Stimulated activated CD8-positive, alpha-beta memory T cell treated with anti-CD3 and anti-CD28 coated beads, Interleukin-4, amount 100 ng/mL, for 4 hours (primary cell): ENCODE measurements at places on chromosomes 6 and 20.

GRCh38 chr6:5499644-5500306 lies 238.5 kb downstream of the FARS2 start:
- DNase-seq: no peak

- DNase-seq: no peak
Observed at GRCh38 chr20:49356676-49357075, 78.8 kb upstream of the ZNFX1 start.

DNA sequence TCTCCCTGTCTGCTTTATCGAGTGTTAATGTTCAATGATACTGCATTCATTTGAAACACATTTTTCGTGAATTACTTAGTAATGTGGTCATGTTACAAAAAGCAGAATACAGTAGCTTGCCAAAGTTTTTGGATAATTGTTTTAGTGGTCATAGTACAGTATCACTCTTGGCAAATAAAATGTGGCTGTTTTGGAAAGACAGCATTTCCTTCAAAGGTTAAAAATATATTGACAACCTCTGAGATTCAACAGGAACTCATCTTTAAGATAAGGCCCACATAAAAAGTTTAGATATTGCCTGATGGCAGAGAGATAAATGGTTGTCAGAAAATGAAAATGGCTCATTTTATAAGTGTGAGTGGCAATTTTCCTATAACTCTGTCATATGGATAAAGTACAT lies 297.7 kb upstream of the MAN1A1 start:
- no peak for DNase-seq

DNA sequence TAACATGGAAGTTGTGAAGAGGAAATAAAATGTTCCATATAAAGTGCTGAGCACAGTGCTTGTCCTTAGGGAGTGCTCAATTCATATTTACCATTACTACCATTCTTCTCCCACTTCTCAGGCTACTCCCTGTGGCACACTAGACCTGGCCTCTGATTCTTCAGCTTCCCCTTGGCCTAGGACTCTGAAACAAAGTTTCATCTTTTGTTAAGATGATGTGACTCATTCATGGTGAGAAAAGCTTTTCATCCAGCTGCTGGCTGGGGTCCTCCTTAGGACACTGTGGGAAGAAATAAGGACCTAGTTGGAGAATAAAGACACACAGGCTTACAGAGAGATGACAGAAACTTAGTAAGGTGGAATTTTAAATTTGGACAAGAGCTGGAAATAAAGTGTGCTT lies 314.8 kb downstream of the CDC5L start:
- DNase-seq: no peak

GRCh38 chr6:105839266-105839665 lies 246.9 kb upstream of the PRDM1 start:
- no peak for DNase-seq

- no peak for DNase-seq
Observed at GRCh38 chr6:22313796-22314195, 17.0 kb upstream of the PRL start.

DNA sequence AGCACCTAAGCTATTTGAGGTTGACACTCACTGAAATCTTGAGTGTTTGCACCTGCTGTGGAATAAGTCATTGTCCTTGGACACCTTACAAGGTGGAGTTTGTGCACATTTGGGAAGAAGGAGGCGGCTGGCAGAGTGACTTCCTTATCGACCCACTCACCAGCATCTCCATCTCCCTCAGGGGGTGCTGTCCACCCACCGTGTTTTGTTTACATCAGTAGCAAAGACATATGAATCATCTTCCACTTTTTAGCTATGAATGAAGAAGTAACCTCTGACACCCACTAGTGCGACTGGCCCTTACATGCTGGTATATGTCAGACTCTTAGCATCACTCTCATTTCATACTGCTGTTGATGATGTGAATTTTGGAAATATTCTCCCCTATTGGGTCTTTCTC lies 119.5 kb upstream of the SGK1 start:
- DNase-seq: no peak

- DNase-seq: no peak
Observed at GRCh38 chr20:13749811-13750210, 34.9 kb downstream of the ESF1 start.

- DNase-seq: no peak
Observed at GRCh38 chr6:45566882-45567281, 189.1 kb upstream of the SUPT3H start.

GRCh38 chr6:122753688-122754056 lies 25.8 kb upstream of the FABP7 start:
- DNase-seq: no peak

GRCh38 chr20:40274912-40275533 lies 414.0 kb downstream of the MAFB start:
- DNase-seq: no peak

GRCh38 chr6:16078064-16078463 lies 50.8 kb upstream of the MYLIP start:
- no peak for DNase-seq

- DNase-seq: no peak
Observed at GRCh38 chr6:19410481-19410880, 426.7 kb upstream of the ID4 start.

GRCh38 chr20:61350500-61351250 lies 98.6 kb downstream of the CDH4 start:
- DNase-seq: no peak

DNA sequence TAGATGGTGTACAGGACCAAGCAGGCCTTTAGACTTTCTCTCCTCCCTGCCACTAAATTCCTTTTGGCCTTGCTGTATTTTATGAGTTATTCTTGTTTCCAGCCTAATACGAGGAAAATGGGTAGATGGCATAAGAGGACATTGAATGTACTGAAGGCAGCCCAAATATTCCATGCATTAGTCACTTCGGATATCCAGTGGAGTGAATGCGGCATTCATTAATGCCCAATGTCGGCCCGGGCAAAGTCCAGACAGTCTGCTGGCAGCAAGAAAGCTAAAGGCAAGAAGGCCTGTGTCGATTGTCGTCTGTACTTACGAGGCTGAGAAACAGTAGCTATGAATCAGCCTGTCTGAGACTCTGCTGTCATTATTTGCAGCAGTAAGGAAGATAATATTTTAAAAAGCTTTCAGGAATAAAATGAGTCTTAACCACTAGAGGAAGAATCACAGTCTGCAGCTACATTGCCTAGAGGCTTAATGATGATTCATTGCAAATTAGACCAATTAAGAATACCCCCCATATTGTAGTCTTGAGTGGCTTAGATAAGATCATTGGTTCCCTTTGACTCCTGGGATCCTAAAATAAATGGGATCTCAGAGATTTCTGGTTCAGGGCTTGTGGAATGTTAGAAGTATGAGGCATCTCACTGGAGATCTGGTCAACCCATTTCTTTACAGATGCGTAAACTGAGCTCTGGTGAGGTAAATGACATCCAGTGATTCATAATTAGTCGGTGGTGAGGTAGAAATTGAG lies 534.1 kb upstream of the JAG1 start:
- DNase-seq: no peak

DNA sequence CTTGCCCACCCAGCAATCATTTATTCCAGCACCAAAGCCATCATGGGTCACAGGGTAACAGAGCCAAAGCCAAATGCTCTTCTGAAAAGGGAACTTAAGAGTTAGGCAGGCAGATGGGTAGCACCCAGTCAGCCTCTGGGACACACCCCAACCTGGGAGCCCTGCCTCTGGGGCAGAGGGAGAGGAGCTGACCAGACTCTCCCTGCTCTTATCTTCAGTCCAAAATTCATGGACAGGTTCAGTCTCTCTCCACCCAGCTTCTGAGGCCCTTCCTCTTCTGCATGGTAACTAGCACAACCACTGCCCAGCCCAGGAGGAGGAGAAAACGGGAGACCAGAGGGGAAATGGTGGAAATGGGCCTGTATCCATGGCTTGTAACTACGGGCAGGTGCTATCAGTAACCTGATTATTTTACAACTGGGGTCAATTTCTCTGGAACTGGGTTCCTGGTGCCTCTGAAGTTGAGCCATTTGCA lies 105.4 kb downstream of the NOL4L start:
- DNase-seq: no peak

GRCh38 chr6:679282-679681 lies 13.7 kb downstream of the EXOC2 start:
- DNase-seq: no peak

- DNase-seq: no peak
Observed at GRCh38 chr20:58021481-58021880, 207.0 kb downstream of the ANKRD60 start.

DNA sequence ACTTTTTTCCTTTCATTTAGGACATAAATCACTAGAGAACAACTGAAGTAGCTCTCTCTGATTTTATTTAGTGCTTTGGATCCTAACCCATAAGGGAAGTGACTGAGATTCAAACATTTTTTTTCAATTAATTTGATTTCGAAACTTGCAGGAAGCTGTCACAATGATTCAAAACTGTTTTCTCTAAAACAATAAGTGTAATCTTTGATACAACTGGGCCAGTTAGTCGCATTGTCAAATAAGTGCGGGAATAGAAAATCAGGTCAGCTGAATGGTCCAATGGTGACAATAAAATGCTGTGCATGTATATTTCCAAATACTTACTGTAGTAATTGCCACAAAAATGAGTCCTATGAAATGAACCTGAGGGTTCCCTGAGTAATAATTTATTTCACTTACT lies 930.8 kb downstream of the TFAP2A start:
- no peak for DNase-seq

- no peak for DNase-seq
Observed at GRCh38 chr6:66664112-66664511, 957.1 kb upstream of the EYS start.

DNA sequence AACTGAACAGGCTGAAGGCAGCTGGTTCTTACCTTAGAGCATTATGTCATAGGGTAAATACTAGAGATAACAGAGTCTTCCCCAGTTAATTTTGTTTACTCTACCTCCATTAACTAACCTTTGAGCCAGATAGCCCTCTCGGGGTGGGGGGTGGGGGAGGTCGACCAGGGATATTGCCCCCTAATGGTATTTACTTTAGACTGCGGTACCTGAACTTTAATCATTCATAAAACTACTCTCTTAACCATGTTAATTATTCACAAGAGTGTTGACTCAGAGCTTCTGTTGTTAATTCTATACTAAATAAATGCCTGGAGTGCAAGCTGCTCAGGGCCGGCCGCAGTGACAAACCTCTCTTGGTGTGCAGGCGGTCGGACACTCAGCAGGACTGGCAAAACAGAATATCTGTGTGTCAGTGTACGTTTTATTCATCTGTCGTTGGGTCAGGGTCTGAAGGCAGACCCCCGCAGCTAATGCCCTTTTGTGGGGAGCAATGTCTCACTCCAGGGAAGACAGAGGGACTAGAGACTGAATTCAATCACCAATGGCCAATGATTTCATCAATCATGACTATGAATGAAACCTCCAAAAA lies 152.4 kb upstream of the COL21A1 start:
- no peak for DNase-seq

DNA sequence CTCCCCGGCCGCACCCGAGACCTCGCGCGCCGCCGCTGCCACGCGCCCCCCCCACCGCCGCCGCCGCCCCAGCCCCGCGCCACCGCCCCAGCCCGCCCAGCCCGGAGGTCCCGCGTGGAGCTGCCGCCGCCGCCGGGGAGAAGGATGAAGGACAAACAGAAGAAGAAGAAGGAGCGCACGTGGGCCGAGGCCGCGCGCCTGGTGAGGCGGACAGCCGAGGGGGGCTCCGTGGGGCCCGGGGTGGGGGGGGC lies 426 bp downstream of the ASXL1 start:
- DNase-seq: no peak

- no peak for DNase-seq
Observed at GRCh38 chr6:72691249-72691648, 69.4 kb downstream of the KCNQ5 start.

GRCh38 chr6:170295510-170296422 lies 4.9 kb upstream of the DLL1 start:
- DNase-seq: no peak

DNA sequence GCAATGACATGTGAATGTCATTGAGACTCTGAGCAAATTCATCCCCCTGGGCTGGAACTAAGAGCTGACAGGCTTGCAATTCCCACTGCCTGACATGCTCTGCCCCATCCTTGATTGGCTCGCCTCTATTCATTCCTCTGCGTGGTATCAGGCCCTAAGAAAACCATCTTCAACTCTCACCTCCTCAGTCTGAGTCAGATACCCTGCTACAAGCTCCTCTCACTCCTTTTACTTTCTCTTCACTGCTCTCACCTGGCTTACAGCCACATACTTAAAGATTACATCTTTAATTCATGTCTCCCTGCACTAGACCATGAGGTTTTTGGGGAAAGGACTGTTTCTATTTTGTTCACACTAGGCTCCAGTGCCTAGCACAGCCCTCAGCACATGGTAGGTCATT lies 131.6 kb downstream of the KIF6 start:
- DNase-seq: no peak

DNA sequence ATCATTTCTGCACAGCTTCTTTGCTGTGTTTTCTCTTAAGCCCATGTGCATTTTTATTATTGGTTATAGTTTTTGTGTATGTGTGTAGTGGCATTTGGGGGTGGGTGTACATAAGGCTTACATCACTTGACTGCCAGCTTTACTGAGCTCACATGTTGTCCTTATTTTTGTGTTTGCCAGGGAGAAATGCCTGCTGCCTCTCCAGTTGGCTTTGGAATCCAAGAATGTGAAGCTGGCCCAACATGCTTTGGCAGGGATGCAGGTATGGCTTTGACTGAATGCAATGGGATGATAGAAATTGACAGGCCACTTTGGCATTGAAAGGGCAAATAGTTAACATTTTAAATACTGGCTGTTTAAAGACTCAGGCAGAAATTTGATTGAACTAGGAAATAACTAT lies 11.4 kb downstream of the PBOV1 start:
- DNase-seq: no peak
